Activated naive CD4-positive, alpha-beta T cell treated with anti-CD3 and anti-CD28 coated beads, Interleukin-2, amount 50 U/mL, for 72 hours (primary cell): ENCODE measurements at places on chromosomes 3 and 15.

DNA sequence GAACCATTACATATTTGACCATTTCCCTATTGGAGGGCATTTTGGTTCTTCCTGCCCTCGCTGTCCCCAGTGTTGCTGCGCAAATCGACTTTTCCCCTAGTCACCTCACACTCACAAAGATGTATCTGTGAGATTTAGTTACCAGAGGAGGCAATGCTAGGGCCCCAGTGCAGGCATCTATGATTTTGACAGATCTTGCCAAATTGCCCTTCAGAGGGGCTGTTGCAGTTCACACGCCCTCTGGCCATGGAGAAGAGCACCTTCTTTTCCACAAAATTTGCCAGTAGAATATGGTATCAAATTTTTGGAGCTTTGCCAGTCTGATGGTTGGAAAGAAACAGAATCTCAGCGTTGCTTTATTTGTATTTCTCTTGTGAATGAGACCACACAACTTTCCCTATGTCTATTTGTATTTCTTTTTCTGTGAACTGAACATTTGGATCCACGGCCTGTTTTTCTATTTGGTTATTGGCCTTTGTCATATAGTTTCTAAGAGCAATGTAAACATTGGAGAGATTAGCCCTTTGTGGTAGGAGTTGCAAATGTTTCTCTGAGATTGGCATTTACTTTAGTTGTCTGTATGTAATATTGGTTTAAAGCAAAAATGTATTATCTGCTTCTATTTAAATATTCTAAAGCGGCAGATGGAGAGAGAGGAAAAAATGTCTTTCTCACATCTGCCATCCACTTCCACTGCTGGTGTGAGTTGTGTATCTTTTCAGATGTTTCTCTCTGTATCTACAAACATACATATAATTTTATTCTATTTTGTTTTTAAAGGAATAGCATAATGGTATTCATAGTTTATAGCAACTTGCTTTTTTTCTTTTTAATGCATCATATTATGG, 66.1 kb downstream of the DNASE1L3 start:
- no peak for DNase-seq

GRCh38 chr3:158801696-158802408, at the start of gene MFSD1:
Gene MFSD1 (plus strand): TSS chr3:158802054. CDS start chr3:158802153, 99 bp downstream.
- DNase-seq = peak; percentile 87

GRCh38 chr3:71721651-71722157, 3.5 kb downstream of the EIF4E3 start:
- no peak for DNase-seq

DNA sequence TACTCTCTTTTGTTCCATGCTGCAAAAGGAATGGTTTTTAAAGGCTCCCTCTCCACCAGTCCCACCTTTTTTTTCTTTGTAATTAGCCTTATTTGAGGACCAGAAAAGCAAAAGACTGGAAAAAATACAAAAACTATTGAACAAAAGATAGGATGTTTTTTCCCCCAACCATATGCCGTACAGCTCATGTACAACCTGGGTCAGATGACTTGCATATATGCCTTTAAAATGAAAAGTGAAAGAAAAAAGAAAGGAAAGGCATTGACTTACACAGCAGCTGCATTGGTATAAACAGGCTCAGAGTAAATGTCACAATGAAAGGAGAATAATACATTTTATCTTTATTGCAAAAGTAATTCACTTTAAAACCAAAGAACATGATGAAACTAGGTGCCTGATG, 69.5 kb upstream of the CMC1 start:
- no peak for DNase-seq

DNA sequence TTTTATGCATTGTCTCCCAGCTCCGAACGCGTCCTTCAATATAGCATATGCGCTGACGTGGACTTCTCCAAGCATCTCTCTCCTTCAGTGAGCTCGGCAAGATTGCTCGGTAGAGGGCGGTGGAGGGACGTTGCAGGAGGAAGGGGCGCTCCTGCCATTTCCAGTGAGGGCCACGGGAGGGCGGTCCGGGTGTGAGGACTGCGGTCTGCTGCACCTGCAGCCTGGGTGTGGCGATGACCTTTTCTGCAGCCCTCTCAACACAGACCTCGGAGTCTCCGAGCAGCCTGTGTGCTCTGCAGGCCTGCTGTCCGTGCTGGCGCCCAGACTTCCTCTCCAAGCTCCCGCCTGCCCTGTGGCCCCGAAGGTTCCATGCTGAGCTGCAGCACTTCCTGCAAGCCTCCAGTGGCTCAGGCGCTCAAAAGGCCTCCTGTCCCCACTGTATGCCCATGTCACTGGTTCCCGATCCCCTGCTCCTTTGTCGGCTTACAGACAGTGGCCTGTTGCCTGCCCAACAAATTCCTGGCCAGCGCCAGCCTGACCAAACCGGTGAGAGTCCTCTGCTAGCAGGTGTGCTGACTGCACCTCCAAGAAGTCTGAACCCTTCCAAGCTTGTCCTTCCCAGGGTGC, 8.9 kb upstream of the RTP3 start:
- peak; percentile 95 for DNase-seq

- peak; percentile 72 for DNase-seq
These were observed 519.1 kb downstream of the FOXP1 start for GRCh38 chr3:71064291-71064955.

- DNase-seq = no peak
These were observed 117.2 kb upstream of the MEIS2 start for GRCh38 chr15:37217567-37217966.

DNA sequence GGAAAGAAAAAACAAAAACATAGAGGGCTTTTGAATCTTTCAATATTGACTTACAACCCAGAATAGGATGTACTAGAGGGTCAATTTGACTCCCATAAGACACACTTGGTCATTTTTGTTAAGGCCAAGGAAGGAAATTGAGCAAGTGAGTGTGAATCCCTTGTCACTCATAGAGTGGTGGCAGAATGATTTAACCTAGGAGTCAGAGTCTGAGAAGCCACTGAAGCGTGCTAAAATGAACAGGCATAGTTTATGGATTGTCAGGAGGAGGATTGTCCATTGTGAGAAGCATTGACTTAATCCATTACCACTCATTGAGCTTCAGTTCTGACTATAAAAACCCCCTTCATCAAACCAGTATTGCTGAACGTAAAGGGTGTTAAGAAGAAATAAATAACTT, 8.2 kb upstream of the GCSAM start:
- no peak for DNase-seq

DNA sequence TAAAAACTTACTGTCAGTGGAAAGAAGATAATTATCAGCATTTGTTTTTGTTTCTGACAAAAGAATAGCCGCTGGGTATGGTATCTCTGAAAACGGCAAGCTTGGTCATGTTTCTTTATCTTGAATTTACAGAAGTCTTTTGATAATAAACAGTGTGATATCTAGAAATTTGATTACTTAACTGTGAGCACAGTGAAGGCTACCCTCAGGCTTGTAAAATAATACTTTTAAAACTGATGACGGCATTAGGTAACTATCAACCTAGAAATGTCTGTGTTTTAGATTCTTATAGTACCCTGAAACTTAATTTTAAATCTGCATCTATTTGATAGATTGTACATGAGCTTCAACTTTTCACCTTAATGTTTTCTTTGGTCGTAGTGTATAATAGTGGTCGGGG, 43.4 kb downstream of the NSUN3 start:
- no peak for DNase-seq

DNA sequence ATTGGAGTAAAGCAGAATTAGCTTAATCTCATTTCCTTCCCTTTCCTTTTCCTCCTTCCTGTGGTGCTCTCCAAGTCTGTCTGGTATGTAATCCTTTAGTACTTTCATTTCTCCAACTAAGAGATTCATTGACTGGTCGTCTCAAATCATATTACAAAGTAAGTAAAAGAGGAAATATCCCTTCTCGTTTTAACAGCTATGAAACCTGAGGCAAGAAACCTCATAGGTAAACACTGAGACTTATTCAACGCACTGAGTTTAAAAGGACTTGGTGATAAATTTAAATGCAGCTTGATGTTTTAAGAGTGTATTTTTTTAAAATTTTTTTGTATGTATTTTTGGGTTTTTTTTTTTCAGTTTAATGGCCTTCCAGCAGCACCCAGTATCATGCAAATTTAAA, 117.2 kb upstream of the LRRC3B start:
- no peak for DNase-seq
